CD4-positive, alpha-beta T cell treated with Interleukin-1 beta for 1 hour (primary cell): ENCODE measurements at places on chromosomes 13 and 19.

DNA sequence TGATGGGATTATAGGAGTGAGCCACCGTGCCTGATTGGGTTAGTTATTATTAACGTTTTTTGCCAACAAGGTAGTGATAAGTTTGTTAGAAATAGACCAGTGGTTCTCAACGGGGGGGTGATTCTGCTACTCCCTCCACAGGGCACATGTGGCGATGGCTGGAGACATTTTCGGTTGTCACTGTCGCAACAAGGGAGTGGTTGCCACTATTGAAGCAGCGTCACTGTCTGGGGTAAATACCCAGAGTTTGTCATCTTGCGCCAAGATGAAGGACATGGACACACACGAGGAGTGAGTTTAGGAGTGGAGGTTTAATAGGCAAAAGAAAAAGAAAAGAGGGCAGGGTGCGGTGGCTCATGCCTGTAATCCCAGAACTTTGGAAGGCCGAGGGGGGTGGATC lies 18.9 kb downstream of the ADGRE3 start:
- DNase-seq: no peak

DNA sequence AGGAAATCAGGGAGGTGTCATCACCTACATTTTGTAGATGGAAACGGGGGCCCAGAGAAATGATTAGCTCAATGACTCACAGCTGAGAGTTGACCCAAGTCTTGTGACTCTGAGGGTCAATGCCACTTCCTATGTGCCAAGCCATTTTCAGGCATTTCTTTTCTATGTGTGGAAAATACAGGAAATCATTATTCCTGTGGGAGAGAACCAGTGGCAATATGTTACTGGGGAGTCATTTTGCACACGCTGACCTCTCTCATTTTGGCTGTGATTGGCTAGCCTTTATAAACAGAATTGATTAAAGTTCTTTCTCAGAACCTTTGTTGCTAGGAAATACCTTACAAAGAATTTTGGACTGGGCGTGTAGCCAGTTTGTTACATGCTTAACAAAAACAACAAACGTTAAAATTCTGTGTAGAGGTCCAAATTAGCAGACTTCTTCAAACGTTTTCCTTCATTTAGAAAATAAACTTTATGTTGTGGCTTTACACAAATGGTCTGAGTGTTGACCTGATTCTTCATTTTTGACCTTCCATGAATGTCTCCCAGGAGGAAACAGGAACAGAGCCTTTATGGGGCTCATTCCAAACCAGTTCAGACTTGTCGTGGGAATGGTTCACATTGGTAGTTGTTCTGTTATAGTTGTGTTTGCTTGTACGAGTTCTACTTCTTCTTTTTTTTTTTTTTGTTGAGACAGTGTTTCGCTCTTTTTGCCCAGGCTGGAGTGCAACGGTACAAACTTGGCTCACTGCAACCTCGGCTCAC lies 11.4 kb downstream of the PCCA start:
- DNase-seq: no peak

DNA sequence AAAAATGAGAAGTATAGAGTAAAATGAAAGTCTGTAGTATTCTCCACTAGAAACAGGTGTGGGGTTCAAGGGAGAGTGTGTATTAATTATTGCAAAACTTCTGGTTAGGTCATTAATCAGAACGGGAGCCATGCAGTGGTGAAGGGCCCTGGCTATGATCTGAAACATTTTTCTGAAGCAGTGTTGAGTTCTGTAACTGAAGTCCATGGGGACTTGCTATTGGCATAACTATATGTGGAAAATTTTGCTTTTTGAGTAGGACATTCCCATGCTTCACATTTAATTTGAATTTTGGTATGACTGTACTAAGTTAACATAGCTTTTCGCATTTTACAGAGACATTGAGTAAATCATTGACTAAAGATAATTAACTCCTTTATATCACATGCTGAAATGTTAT lies 67.5 kb downstream of the LRCH1 start:
- no peak for DNase-seq

GRCh38 chr13:108270442-108270841 lies 924 bp downstream of the TNFSF13B start:
- DNase-seq: no peak

GRCh38 chr13:50587115-50587514 lies 256.4 kb downstream of the DLEU7 start:
- no peak for DNase-seq

- DNase-seq: no peak
Observed at GRCh38 chr13:94028650-94029049, 450.8 kb downstream of the DCT start.
